ENCODE measurements at places on chromosomes 2 and 18.
A peak's percentile ranks its signal among the peaks of the same experiment; 100 is the strongest.

- no peak for DNase-seq
Measured at GRCh38 chr2:238703053-238703415, 144.9 kb upstream of the TWIST2 start.

GRCh38 chr2:217858519-217859491 is 144.0 kb downstream of the TNS1 start:
- peak; percentile 98 for DNase-seq

GRCh38 chr2:151043484-151043883 is 218.2 kb downstream of the RBM43 start:
- no peak for DNase-seq

GRCh38 chr2:97747716-97748115 is 34.3 kb downstream of the ZAP70 start:
- no peak for DNase-seq

DNA sequence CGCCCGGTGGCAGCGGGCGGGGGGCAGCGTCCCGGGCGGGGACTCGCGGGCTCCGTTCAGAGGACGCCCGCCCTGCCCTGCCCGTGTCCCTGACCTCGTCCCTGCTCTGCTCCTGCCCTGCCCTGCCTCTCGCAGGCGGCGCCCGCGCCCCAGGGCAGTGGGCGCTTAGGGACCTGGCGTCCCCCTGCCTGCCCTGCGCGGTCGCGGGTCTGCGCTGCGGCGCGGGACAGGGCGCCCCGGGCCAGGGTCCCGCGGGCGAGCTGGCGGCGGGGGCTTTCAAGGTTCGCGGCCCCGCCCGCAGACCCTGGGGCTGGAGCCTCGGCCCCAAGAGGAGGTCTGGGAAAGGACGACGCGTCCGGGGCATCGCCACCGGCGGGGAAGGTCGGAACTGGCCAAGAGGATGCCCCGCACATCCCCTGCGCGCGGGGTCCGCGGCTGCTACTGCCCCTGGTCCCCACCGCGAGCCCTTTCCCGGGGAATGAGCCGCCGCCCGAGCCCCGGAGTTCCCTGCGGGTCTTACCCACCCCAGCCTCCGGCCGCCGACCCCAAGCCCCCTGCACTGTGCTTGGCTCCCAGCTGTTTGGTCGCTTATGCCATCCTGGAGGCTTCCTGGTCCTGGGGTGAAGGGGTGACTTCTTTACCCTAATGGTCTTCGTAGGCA is 679 bp downstream of the RNF144A start:
- DNase-seq: no peak

DNA sequence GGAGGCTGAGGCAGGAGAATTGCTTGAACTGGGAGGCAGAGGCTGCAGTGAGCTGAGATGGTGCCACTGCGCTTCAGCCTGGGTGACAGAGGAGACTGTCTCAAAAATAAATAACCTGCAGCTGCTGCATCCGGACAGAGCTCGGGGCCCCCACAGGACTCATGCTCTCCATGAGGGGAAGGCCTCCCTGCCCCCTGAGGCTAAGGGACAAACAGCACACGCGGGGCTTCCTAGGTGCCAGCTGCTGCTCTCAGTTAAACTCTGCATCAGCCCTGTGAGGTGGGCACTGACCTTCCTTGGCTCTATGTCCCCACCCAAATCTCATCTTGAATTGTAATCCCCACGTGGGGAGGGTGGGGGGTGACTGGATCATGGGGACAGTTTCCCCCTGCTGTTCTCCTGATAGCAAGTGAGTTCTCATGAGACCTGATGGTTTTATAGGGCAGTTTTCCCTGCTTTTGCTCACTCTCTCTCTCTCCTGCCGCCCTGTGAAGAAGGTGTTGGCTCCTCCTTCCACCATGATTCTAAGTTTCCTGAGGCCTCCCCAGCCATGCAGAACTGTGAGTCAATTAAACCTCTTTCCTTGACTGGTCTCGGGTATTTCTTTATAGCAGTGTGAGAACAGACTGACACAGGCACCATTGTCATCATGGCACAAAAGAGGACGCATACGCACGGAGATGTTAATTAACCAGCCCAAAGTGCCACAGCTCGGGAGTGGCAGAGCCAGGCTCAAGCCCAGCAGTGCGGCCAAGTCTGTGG is 49.9 kb upstream of the TAF1B start:
- DNase-seq: no peak

DNA sequence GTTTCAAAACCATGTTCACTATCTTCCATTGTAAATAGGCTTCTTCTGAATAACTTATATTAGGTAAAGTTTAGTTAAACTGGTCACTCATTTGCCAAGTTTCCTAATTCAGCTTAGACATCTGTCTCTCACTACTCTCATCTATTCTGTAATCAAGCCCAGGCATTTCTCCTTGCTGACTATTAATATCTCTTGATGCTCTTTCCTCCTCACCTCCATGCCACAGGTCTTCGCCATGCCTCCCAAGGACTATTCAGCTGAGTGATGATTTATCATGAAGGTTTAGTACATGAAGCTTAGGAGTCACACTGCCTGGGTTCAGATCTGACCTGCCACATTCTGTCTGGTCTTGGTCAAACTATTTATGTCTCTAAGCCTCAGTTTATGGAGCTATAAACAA is 115.5 kb downstream of the SPOPL start:
- no peak for DNase-seq

GRCh38 chr2:25379535-25379934 is 37.8 kb upstream of the DNMT3A start:
- no peak for DNase-seq

- no peak for DNase-seq
Measured at GRCh38 chr2:236317938-236318396, 53.8 kb upstream of the ASB18 start.

DNA sequence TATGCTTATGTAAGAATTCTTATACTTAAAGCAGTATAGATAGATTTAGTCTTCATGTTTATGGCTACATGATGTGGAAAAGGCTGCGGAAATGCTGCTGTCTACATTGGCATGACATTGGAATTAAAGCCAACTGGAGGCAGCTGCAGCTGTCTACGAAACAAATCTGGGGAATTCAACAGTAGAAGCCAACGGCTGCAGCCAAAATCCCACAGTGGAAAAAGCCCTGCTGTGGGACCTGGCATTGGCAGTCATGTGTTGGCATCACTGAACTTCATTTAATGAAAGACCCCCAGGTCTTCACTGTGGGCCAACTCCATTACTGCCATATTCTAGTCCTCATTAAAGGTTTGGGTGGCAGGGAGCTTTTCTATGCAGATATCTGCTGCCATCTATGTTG is 223.6 kb downstream of the SLC8A1 start:
- DNase-seq: no peak
